ENCODE measurements at places on chromosomes 7 and 10.

GRCh38 chr7:141251957-141252356 is 178.1 kb downstream of the TMEM178B start:
- DNase-seq, result no peak

DNA sequence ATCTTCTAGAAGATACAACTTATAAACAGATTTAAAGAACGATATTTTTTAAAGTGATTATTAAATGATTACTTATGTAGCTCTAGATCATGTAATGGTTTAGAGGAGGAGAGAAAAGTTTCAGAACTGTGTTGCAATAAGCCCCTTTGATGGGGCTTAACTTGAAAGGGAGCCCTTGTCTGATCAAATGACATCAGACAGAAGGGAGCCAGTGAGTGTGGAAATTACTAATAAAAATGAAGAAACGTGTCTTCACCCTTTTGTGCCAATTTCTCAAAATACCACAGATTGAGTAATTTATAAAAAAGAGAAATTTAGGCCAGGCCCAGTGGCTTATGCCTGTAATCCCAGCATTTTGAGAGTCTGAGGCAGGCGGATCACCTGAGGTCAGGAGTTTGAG is 318.2 kb downstream of the EXOC4 start:
- DNase-seq, result no peak

DNA sequence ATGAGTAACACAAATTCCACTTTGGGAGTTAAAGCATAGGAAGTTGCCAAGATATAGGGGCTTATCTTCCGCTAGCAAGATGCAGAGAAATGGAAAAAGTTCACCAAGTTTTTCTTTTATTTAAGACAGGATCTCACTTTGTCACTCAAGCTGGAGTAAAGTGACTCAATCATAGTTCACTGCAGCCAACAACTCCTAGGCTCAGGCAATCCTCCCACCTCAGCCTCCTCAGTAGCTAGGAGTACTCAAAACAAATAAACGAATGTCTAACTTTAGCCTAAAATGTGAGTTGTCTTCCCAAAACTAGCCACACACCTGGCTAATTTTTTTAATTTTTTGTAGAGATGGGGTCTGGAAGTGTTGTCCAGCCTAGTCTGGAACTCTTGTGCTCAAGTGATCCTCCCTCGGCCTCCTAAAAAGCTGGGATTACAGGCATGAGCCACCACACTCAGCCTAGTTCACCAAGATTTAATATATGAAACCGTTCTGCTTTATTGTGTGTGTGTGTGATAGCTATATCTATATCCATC is 9.9 kb downstream of the VIM start:
- DNase-seq, result no peak

- peak; percentile 80 for DNase-seq
Observed at GRCh38 chr7:92904244-92905131, 68.1 kb upstream of the CDK6 start.

DNA sequence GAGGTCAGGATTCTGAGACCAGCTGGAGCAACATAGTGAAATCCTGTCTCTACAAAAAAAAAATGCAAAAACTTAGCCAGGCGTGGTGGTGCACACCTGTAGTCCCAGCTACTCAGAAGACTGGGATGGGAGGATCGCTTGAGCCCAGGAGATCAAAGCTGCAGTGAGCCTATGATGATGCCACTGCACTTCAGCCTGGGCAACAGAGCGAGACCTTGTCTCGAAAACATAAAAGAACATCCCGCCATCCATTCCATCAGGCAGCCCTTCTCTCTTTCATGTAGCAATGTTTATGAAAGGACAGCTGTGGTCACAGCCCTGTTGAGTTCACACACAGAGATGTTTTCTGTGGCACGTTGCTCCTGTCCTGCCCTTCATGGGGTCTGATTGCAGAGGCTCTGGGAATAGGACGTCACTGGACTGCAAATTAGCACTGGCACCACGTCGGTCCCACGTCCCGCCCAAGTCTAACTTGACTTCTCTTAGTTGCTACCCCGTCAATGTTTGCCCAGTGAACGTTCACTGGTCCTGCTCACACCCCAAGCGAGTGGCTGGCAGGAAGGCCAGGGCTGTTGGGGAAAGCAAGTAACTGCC is 64.5 kb upstream of the MYL10 start:
- no peak for DNase-seq

GRCh38 chr10:3119796-3120459 is 52.6 kb downstream of the PFKP start:
- DNase-seq, result no peak

GRCh38 chr7:36047091-36047658 is 105.9 kb upstream of the EEPD1 start:
- no peak for DNase-seq

- no peak for DNase-seq
Observed at GRCh38 chr10:43945094-43945730, 296.5 kb upstream of the ZNF32 start.

DNA sequence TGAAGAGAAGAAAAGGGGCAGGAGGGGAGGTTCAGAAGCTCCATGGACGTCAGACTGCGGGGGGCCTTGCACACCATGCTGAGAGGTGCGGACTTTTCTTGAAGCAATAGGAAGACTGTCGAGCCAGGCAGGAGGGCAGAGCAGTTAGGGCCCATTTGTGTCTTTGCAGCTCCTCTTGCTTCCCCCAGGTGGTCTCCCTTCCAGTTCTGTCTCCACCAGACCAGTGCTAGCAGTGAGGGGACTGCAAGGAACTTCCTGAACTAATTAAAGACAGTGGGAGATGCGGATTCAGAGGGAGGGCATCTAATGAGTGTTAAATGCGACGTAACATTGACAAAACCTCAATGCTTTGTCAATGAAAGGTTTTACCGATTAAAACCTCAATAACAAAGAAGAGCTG is 225.4 kb downstream of the USP6NL start:
- no peak for DNase-seq

DNA sequence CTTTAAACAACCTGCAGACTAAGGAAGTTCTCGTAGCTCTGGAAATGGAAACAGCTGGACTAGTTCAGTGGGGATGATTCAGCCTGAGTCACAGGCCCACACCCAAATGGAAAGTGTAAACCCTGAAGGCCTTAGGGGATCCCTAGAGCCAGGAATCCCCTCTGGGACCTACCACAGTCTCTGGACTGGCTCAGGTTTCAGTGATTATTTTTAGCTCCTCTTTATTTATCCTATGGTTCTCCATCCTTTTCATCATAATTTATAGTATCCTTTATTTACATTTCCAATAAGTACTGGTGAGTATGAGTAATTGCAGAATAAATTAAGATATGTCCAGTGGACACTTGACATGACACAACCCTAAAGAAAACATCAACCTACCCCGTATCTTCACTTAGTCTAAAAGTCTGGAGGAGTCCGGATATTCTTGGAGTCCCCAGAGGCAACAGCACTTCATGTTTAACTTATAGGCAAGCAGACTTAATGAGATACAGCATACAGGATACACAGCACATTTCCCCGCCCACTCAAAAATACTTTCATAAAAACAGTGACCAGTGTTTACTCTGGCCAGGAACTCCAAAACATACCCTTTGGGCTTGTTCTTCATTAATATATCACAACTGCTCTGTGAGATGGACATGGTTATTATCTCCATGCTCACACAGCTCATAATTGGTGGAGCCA is 28.4 kb upstream of the SEMA3E start:
- DNase-seq, result no peak

DNA sequence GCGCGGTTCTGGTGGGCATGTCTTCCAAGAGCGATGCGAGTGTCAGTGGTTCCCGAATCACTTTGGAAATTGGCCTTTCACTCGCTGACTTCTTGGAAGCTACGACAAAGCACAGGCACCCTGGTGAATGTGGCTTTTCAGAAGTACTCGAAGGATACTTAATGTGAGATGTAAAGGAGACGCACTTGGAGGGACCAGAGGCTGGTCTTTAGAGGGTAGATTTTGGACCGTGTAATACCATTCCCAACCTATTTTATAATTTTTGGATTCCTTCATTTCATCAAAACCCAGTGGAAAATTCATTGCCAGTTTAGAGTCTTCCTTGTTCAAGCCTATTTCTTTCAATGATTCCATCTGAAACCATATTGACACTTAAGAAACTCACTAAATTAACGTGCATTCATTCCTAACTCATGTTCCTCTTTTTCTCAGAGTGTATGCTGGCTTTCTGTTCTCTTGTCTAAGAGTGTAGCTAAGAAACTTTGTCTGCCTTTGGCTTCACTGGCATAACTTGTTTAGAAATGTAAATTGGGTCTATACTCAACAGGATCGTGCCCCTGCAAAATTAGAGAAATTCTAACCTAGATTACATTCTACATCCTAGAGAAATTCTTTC is 645 bp upstream of the COPG2 start:
- DNase-seq, result no peak

All from stimulated activated CD4-positive, alpha-beta T cell treated with anti-CD3 and anti-CD28 coated beads, Interleukin-4, amount 100 ng/mL, for 1 hour (primary cell).